Lung microvascular endothelial cell (primary cell): ENCODE measurements at places on chromosomes 2 and 18. TPM values are rescaled to one million over a fixed set of nuclear protein-coding genes. Genes with fewer than 3 reads are reported as not detected.

- no peak for DNase-seq
Measured at GRCh38 chr2:63003351-63003750, 47.3 kb upstream of the OTX1 start.

DNA sequence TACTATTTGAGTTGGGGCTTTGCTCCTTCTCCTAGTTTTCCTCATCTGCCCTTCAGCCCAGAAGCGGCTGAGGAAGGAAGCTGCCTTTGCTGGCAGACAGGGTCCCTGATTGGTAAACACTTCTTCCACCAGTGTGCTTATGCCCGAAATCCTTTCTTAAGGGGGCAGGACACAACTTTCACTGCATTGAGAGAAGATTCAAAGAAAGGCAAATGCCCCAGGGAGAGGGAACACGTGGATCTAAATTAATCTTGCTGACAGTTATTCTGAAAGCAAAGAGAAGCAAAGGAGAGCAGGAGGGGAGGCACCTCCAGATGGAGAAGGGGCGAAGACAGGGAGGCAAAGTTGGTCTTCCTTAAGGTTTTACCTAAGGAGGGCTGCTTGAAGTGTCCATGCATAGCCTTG is 92.1 kb upstream of the EFEMP1 start:
- peak; percentile 33 for DNase-seq

GRCh38 chr2:212928681-212929080 is 222.7 kb downstream of the IKZF2 start:
- no peak for DNase-seq

LIMS1 gene
- total RNA-seq = 211 and 375 TPM in 2 replicates

TUBA4B gene
- total RNA-seq = not detected in 2 replicates
